ENCODE measurements at places on chromosomes 5 and 9.

- DNase-seq: no peak
Measured at GRCh38 chr5:125120012-125120411, 373.6 kb upstream of the ZNF608 start.

- peak; percentile 4 for DNase-seq
Measured at GRCh38 chr5:129377504-129377903, 82.6 kb upstream of the ADAMTS19 start.

- DNase-seq: no peak
Measured at GRCh38 chr9:5516453-5517220, 6.3 kb downstream of the PDCD1LG2 start.

- peak; percentile 13 for DNase-seq
Measured at GRCh38 chr5:33470544-33470943, 29.8 kb downstream of the TARS1 start.

DNA sequence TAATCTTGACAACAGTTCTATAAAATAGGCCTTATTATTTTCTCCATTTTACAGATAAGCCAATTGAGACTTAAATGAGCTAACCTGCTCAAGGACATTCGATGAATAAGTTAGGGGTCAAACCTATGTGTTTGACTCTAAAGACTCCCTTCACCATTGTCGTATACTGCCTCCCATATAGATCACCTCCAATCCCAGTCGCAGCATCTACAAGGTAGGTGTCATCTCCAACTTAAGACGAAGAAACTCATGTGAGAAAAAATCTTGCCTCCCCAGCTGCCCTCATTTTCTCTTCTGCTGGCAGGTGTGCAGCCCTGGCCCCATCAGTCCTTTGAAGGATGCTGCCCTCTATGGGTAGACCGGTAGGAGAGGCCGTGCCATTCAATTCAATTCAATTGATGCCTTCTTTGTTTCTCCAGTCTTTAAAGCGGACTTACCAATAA is 75.2 kb upstream of the SMARCA2 start:
- DNase-seq: peak; percentile 48

DNA sequence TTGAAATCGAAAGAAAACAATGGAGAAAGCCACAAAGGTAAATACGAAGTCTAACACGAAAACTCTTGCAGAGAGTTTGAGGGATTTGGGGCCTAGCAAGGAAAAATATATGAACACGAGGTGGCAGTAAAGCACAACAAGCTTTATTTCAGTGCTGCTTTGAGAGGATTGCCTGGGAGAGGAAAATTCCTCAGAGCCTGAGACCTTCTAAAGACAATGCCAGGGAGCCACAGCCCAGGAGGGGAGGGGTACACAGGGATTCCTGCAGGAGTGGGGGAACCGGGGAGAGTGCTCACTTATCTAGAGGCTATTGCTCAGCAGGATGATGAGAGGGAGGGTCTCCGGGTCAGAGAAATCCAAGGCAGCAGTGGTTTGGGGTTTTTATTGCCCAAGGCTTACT is 134.9 kb upstream of the ADCY2 start:
- DNase-seq: peak; percentile 24

- DNase-seq: peak; percentile 38
Measured at GRCh38 chr9:136107155-136107952, 11.3 kb downstream of the TMEM250 start.

DNA sequence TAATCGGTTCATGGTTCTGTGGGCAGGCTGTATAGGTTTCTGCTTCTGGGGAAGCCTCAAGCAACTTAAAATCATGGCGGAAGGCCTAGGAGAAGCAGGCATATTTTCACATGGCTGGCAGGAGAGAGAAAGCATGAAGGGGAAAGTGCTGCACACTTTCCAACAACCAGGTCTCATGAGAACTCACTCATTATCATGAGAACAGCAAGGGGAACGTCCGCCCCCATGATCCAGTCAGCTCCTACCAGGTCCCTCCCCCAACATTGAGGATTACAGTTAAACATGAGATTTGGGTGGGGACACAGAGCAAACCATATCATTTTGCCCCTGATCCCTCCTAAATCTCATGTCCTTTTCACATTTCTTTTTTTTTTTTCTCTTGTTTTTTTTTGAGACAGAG is 82.1 kb downstream of the EHMT1 start:
- no peak for DNase-seq

GRCh38 chr9:27719711-27720110 is 146.4 kb upstream of the C9orf72 start:
- no peak for DNase-seq

- DNase-seq: no peak
Measured at GRCh38 chr9:80619356-80619755, 1047.6 kb downstream of the TLE4 start.

All from OCI-LY7 (cell line).